Neural progenitor cell (in vitro differentiated cells): ENCODE measurements at places on chromosomes 16 and 17.

DNA sequence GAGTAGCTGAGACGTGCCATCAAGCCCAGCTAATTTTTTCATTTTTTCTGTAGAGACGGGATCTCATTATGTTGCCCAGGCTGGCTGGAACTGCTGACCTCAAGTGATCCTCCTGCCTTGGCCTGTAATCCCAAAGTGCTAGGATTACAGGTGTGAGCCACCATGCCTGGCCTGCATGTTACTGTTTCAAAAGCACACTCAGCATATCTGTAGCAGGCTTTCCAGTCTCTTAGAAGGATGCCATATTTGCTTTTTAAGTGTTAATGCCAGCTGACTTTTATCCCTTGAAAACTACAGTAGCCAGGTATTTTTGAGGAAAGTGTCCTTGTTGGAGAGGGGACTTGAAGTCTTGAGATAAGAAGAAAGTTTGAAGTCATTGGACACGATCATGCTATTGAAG, 15.3 kb upstream of the SPAG9 start:
- no peak for DNase-seq

DNA sequence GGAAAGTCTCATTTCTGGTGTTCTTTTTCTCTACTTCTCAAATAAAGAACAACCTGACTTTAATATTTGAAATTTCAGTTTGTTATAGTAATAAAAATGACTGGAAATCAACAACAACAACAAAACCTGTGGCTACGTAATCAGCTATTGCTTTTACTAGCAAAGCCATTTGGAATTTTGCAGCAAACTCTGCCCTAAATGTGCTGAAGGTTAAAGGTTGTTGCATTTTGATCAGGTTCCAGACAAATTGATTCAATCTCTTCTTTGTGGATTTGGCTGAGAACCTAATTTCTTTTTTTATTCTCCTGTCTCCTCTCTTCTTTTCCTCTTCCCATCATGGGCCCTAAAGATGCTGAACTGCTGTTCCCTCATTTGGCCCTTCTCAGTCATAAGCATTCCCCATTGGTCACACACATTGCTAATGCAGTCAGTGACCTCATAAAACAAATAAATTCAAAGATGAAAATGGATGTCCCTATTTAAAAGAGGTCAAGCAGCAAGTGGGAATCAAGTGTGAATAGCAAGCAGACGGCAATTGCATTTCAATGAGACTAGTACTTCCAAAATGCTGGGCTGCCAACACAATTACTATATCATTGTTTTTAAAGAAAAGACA, 795.1 kb upstream of the CDH8 start:
- no peak for DNase-seq

GRCh38 chr16:63628812-63629211, 1493.1 kb downstream of the CDH11 start:
- DNase-seq = peak; percentile 11

DNA sequence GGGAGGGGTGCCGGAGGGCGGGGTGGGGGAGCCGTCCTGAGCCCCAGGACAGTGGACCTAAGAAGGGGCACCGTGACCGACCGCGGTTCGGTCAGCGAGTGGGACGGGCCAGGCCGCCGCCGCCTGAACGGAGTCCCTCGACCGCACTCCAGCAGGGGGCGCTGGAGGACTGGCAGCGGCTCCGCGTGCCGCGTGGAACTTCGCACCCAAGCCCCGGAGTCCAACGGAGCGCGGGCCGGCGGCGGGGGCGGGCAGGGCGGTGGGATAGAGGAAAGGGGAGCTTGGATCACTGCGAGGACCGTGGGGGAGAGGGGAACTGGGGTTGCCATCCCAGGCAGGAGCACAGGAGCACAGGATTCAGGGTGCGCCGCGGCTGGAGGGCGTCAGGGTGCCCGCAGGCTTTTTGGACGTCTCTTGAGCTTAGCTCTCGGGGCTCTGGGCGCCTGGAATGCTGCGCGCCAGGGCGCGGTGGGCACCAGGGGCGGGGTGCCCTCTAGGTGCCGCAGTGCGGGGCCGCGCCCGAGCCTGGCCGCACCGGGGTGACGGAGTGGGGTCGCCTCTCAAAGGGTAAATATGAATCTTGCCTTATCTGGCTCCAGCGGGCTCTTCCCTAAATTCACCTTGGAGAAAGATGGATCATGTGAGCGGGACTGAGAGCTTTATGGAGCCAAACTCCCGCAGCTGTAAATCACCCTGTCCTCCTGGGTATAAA, 379 bp upstream of the OTOP2 start:
- peak; percentile 76 for DNase-seq

- DNase-seq = no peak
These were observed 156.7 kb downstream of the HAPSTR1 start for GRCh38 chr16:9248162-9248561.

GRCh38 chr17:40177275-40177874, at the start of gene RAPGEFL1:
TSS of gene RAPGEFL1 (plus strand) at chr17:40177470. CDS start at chr17:40177862, 392 bp downstream.
- DNase-seq = peak; percentile 91

DNA sequence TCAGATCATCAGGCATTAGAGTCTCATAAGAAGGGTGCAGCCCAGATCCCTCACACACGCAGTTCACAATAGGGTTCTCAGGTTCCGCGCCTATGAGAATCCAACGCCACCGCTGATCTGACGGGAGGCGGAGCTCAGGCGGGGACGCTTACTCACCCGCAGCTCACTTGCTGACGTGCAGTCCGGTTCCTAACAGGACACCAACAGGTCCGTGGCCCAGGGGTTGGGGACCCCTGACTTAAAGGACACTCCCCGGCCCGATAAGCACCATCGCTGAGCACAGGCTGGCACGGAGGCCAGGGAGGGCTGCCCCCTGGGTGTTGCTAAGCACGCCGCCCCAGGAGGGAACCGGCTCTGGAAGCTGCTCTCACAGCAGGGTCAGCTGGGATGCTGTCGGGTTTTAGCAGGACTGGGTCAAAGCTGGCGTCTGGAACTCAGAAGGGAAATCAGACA, 30.1 kb upstream of the BAHCC1 start:
- DNase-seq = peak; percentile 85

GRCh38 chr16:57781741-57782606, 20.3 kb downstream of the KIFC3 start:
- no peak for DNase-seq

DNA sequence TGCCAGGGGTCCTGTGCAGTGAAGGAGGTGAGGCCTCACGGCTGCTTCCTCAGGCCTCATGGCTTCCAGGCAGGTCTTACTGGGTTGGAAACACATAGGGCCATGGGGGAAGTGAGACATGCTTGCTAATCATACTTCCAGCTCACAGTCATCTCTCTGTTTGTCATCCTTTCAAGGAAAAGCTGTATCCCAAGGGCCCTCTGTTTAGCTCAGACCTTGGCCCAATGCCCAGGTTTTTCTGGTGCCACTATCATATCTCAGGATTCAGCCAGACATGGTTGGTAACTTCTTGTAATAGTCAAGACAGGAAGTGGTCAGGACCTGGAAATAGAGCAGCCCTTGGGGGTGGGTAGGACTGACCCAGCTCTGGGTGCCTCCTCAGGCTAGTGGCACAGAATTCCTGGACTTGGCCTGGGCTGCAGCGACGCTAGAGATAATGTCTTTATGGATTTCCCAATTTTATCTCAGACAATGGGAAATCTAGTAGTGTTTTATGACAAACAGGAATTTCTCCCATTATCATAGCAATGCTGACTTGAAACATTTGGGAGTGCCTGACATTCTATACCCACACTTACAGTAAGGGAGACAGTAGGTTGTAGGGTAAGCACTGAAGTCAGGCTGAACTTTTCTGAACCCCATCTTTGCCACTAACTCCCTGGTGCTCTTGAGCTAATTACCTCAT, 13.5 kb upstream of the ITGB3 start:
- no peak for DNase-seq

DNA sequence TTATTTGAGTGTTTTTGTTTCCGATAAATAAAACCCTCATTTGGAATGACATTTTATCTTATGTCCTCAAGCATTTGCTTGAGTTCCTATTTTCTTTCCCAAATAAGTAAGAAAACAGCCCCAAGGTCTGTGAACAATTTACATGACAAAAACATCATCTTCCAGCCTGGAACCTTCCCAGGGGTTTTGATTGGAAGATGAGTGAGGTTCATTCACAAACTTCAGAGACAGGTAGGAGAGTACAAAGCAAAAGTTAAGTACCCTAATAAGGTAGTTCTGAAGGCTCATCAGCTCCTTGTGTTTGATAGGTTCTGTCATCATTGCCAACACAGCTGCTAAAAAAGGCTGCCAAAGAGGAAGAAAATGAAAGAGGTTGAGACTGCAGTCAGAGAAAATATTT, 772.8 kb downstream of the CDH8 start:
- DNase-seq = no peak

DNA sequence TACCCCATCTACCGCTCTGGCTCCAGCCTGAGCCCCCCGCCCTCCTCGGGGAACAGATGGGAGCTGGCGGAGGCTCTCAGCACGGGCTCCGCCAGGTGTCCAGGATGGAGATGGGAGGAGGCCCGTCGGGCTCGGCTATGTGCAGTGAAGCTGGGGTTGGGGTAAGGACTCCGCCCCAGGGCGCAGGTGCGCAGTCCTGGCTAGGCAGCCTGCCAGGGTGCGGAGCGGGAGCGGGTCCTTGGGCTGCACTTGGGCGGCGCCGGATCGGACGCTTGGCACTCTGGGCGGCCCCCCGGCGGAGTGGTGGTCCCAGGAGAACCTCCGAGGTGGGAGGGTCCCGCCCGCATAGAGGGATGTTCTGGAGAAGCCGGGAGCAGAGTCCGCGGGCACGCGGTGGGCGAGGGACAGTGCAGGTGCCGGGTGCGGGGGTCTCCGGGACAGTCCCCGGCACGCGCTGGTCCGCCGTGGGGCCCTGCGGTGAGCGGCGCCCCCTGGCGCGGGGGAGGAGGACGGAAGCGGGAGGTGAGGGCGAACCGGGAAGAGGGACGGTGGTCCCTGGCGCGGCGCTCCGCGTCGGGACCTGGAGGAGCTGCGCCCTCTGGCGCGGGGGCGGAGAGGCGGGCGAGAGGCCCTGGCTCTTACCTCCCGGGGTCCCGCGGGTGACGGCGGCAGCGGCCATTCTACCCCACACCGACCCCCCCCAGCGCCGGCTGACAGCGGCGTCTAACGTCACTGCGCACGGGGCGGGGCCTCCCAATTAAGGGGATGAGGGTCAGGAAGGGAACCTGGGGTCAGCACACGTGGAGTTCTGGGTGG, at the start of gene CAMTA2:
CAMTA2 (minus strand) TSS at position 725 of the 816 bp plus-strand sequence. CDS start 1,453 bp downstream, outside the sequence.
- peak; percentile 87 for DNase-seq

DNA sequence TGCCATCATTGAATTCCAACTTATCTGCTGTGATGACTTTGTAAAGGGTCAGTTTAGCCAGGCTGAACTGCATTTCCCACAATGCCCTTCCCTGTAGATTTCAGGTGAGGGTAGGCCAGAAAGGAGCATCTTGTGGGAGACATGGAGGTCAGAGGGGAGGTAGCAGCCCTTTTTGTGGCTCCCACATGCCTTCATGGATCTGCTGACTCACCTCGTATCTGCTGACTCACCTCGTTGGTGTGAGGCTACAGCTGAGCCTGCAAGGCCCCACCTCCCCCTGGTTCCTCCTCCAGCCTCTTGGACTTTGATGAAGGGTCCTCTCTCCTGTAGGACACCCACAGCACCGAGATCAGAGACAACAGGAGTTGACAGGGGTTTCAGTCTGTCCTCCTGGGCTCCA, 102.5 kb downstream of the SALL1 start:
- no peak for DNase-seq

DNA sequence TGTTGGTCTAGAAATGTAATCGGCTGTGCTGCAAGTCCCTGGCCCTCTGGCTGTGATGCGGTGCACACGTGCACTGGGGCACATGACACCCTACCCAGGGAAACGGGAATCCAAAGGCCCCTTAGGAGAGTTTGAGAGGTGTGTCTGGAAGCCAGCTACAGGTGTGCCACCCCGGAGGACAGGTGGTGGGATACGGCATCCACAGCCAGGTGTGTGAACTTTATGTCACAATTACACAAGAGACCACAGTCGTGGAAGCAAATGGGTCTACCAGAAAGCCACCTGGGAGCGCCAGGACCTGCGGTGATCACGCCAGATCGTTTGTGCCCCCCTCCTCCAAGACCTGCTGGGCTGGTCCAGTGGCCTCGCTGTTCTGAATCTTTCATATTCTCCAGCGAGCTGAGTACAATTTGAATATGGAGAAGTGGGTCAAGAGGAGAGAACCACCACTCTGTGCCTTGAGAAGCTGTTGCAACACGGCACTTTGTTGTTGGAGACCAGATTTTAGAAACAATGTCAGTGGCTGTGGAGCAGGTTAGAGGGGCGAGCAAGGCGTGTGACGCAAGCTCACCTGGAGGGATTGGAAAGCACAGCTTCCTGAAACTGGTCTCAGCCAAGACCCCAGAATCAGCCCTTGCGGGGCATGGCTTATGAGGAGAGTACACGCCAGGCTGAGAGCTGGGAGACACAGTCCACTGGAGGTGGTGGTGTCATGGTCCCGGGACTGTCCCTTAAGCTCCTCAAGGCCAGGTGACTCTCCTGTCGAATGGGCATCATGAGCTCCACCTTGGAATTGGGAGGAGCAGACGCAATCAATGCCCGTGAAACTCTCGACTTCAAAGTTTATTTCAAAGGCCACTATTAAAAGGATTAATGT, 37.4 kb downstream of the COX4I1 start:
- no peak for DNase-seq
